ENCODE measurements at places on chromosomes 6 and 20.

GRCh38 chr6:54910921-54911320 is 64.3 kb downstream of the FAM83B start:
- no peak for DNase-seq

GRCh38 chr20:10665027-10665561 is 8.7 kb downstream of the JAG1 start:
- no peak for DNase-seq

DNA sequence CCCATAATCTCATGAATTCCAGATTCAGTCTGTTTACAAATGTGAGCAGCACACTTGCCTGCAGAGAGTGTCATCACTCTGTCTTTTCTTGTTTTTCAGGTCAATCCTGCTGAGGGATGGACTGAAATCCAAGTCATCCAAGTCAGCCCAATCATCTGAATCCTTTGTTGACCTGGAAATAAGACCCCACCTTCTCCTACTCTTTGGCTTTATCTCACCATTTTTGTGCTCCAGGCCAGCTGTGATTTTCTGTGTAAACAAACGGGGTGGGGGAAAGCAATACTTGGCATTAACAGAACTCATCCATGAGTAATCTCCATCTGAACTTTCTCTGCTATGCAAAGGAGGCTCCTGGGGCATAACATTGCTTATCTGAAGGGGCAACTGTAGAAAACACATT is 16.9 kb upstream of the GSTA4 start:
- no peak for DNase-seq

DNA sequence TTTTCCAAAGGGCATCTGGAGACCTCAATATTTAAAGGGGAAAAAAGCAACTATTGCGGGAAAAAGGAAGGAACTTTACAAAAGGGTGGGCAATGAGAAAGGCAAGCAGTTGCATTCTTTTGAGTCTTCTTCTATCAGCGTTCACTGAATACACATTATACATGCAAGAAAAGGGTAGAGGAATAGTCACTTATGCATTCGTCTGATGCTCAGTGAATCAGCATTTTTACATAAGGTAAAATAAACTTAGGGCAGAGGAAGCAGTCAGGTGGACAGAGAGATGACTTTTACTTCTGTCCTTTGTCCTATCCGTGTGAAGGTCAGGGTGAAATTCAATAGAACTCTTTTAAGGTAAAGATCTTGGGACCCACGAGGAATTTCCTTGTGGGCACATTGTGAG is 49.3 kb downstream of the PRND start:
- DNase-seq: no peak

- no peak for DNase-seq
Measured at GRCh38 chr6:134531188-134531551, 213.3 kb upstream of the SGK1 start.

DNA sequence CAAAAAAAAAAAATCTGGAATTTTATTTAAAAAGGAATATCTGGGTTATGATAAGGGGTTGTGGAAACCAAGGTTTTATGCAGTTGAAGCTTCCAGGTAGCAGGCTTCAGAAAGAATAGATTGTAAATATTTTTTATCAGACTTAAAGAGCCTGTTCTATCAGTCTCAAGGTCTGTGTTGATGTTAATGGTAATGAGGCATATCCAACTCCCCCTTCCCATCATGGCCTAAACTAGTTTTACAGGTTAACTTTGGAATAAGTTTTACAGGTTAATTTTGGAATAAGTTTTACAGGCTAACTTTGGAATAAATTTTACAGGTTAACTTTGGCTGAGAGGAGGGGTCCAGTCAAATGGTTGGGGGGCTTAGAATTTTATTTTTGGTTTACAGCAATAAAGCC is 92.4 kb downstream of the CD24 start:
- no peak for DNase-seq

- no peak for DNase-seq
Measured at GRCh38 chr6:126628125-126628524, 288.2 kb downstream of the CENPW start.

GRCh38 chr6:35072051-35072697 is 69.0 kb downstream of the TCP11 start:
- DNase-seq: no peak

DNA sequence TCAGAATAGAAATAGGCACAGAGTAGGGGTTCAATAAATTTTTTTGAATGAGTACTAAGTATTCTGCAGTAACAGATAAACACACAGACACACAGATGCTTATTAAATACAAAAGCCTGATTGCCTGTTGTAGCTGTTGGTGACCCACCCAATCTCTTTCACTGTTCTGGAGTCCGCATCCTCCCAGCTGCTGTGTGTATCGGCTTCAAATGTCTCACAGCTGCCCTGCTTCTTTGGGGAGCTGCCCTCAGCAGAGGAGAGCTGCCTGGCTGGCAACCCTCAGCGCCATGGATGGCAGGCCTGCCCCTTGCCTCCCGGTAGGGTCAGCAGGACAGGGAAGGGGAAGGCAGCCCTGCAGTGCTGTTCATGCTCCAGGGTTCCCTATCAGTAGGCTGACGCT is 85.9 kb upstream of the PRND start:
- DNase-seq: no peak

GRCh38 chr6:117498159-117498558 is 15.7 kb downstream of the DCBLD1 start:
- no peak for DNase-seq

- no peak for DNase-seq
Measured at GRCh38 chr6:5053038-5053437, 32.1 kb upstream of the PPP1R3G start.

DNA sequence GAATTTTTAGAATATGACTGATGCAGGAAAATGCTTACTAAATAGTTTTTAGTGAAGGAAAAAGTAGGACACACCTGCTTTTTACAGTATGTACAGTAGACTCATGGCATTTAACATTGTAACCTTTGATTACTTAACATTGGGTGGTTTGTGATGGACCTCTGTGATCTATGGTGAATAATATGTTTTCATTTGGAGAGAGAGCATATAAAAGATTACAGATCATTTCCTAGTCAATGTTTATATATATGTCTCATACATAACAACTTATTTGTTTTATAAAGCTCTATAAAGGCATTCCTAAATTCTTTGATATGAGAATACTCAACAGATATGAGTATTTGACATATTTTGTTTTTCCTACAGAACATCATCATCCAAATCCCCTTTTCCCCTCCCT is 129.3 kb upstream of the PDE7B start:
- DNase-seq: no peak

- no peak for DNase-seq
Measured at GRCh38 chr6:37260444-37260843, 2.5 kb upstream of the TMEM217 start.

DNA sequence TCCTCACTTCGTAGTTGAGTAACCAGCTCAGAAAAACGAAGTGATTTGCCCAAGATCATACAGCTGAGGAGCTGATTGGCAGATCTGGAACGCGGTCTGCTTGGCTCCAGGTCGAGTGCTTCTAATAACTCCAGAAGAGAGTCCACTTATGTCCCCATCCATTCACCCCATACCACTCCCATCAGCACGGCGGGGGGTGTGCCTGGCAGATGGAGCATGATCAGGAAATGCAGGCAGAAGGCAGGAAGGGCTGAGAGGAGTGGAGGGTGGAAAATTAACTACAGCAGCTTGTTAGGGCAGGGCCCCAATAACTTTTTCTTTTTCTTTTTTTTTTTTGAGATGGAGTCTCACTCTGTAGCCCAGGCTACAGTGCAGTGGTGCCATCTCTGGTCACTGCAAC is 15.0 kb downstream of the FITM2 start:
- DNase-seq: no peak

DNA sequence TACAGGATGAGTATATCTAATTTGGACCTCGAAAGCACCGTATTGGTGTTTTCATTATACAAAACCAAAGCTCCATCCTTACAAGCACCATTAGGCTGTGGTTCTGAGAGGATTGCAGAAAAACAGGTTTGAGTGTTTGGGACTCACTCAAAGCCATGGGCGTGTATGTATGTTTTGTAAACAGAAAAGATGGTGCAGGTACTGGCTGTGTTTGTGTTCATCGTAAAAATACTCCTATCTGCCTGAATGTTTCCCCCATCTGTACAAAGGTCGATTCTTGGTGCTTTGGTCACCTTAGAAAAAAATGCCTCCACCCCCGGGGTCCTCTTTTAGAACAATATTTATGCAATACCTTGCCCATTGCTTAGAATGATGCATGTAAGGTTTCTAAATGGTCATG is 286.6 kb downstream of the TSHZ2 start:
- no peak for DNase-seq

GRCh38 chr20:31914170-31914569 is 37.7 kb downstream of the PDRG1 start:
- DNase-seq: no peak

GRCh38 chr6:37695273-37695672 is 2.4 kb downstream of the MDGA1 start:
- DNase-seq: no peak

GRCh38 chr6:125732398-125732797 is 17.0 kb upstream of the HEY2 start:
- no peak for DNase-seq

DNA sequence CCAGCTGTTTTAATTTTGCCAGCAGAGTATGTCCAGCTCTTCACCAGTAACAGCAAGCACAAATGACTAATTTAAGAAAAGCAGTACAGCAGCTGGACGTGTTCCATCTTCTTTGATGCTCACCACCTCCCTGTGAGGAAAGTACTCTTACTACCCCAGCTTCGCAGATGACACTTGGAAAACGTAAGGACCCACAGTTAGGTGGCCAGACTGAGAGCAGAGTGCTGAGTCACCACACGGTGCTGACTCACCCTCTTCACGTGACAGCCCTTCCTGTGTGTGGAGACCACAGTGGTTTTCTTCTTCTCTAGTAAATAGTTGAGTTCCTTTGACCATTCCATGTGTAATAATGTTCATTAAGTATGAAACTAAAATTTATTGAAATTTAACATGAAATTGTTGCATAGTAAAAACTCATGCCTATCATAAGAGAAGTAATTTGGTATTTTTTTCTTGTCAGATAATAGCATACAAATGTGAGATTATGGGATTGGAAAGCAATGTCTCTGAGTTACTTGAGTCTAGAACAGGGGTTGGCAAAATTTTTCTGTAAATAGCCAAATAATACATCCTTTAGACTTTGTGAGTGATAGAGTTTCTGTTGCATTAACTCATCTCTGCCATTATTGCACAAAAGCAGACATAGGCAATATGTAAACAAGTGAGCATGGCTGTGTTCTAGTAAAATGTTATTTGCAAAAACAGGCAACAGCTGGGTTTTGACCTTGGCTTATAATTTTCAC is 76.6 kb downstream of the SLX4IP start:
- peak; percentile 87 for DNase-seq

DNA sequence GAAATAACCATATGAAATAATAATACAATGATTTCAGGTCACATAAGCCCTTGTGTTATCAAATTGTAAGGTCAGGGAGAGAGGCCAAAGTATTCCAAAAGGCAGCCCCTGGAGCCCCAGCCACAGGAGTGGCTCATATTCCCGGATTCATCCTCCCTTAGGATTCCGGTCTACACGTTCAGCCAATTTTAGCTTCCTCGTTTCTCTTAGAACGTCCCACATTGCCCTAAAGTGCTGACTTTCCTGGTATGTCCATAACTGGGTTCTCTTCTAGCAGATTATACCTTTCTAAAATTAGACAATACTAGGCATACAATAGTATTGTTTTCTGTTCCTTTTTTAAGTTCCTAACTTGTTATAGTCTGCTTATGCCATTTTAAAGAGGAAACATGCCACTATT is 192.7 kb upstream of the NOX3 start:
- DNase-seq: no peak

GRCh38 chr20:2451939-2452732 is 18.5 kb downstream of the SNRPB start:
- no peak for DNase-seq

- no peak for DNase-seq
Measured at GRCh38 chr6:154125421-154125820, 86.4 kb downstream of the OPRM1 start.

GRCh38 chr20:57060407-57061050 is 205.9 kb downstream of the BMP7 start:
- no peak for DNase-seq

GRCh38 chr20:52972965-52973819 is 1.0 kb downstream of the TSHZ2 start:
- no peak for DNase-seq

GRCh38 chr6:42688281-42688680 is 34.1 kb downstream of the PRPH2 start:
- no peak for DNase-seq

DNA sequence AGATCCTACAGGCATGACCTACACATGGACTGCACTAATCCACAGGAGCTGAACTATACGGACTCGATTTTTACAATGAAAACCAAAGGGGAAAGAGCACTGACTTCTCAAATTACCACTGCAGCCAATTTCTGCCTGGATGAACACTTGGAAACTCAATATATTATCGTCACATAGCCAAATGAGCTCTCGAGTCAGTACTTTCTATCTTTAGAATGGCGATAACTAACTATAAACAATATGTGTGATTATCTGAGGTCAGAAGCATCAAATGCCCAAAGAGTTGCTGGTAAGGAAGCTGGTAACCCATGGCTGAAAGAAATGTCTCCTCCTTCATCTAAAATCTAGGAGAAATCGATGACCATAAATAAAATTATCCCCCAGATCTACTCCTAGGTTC is 86.7 kb downstream of the KIF16B start:
- DNase-seq: no peak

DNA sequence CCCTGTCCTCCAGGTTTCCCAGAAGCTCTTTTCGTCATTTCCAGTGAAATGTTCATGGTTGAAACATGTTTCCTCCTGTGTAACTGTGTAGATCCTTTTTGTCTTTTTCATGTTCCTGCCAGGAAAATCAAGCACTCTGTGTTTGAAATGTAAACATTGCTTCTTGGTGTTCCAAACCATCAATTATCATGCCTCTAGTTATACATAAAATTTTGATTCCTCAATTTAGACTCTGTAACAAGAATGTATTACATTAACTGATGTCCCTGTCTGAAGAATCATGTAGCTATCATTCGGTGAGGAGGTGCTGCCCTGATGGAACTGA is 546.3 kb upstream of the CITED2 start:
- no peak for DNase-seq

GRCh38 chr20:64044484-64045247 is 4.8 kb downstream of the SOX18 start:
- DNase-seq: no peak

- no peak for DNase-seq
Measured at GRCh38 chr6:155894758-155895157, 439.1 kb upstream of the NOX3 start.

DNA sequence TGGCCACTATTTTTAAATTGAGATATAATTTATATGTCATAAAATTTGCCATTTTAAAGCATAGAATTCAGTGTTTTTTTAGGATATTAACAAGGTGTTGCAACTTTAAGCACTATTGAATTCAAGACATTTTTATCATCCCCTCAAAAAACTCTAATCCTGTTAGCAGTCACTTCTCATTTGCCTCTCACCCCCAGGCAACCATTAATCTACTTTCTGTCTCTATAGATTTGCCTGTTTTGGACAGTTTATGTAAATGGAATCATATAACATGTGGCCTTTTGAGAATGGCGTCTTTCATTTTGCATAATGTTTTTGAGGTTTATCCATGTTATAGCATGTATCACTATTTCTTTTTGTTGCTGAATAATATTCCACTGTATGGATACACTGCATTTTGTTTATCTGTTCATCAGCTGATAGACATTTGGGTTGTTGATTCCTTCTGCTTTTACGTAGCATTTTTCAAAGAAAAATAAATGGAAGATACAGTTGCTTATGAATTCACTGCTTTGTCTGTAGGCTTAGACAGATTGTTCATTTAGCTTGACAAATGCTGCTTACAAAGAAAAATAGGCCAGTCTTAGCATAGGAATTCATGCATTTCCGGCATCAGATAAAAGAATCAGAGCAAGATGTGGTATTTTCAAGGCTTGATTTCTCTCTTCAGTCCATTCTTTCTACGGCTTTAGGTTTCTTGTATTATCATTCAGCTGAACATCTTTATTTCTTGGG is 52.9 kb downstream of the STK4 start:
- DNase-seq: no peak
